Articular chondrocyte of knee joint (primary cell): ENCODE measurements at places on chromosomes 3 and 15. TPM values are rescaled to one million over a fixed set of nuclear protein-coding genes. Genes with fewer than 3 reads are reported as not detected.

ZNF660 gene
- 3.2 and 6.1 TPM in 2 replicates for total RNA-seq

MRAS gene
- 37.0 and 48.0 TPM in 2 replicates for total RNA-seq

ANKUB1 gene
- not detected in 2 replicates for total RNA-seq

ARPP21 gene
- not detected in 2 replicates for total RNA-seq
